Vagina (tissue), 2 donors: ENCODE measurements at places on chromosomes 1 and 21. TPM values are rescaled to one million over a fixed set of nuclear protein-coding genes. Genes with fewer than 3 reads are reported as not detected.

Gene CNST
- total RNA-seq: 20.6 TPM

Gene SPOCD1
- total RNA-seq: 4.2 TPM

Gene CLCNKB
- total RNA-seq: not detected

Gene SYTL1
- 56.2 TPM for total RNA-seq

Gene AMY1B
- total RNA-seq: not detected

Gene OR2T35
- not detected for total RNA-seq

Gene VAV3
- total RNA-seq: 67.5 TPM

Gene SELP
- total RNA-seq: 8.8 TPM

Gene GJA5
- 11.5 TPM for total RNA-seq

Gene PAQR6
- 2.0 TPM for total RNA-seq

Gene ACP6
- 14.2 TPM for total RNA-seq

Gene GPR37L1
- total RNA-seq: 0.25 TPM

Gene ACTA1
- not detected for total RNA-seq
